ENCODE measurements at places on chromosomes 12 and 14.

DNA sequence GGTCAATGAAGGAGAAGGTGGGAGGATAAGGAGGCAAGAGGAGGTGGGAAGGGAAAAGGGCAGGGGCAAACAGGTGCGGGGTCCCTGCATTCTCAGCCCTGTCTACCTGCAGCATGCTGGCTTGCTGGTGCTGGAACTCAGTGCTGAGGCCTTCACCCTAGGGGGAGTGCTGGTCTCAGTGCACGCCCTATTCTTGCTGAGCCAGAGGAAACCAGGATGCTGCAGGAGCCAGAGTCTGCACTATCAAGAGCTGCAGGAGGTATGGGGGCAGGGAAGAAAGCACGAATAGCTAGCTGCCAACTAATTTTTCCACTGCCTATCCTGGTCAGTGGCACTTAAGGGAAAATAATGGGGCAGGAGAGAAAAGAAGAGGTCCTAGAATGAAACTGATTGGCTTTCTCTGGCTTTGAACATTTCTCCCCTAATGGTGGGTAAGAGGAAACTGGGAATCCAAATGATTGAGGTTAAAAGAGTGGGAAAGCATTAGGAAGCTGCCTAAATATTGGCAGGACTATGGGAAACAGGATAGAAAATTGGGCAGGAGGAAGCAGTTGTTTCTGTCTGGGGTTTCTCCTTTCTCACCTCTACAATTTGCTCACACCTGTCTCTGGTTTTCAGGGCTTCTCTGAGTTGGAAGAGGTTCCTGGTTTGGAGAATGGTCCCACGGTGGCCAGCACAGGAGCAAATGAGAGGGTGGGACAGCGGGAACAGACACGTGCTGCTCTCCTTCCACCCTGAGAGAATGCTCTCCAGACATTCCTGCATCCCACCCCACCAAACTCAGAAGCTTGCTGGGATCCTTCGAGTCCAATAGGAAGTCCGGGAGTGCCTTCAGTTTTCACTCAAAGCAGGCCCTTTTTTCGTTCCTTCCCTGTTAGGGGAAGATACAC lies 1.9 kb downstream of the TMEM253 start:
- no peak for DNase-seq

DNA sequence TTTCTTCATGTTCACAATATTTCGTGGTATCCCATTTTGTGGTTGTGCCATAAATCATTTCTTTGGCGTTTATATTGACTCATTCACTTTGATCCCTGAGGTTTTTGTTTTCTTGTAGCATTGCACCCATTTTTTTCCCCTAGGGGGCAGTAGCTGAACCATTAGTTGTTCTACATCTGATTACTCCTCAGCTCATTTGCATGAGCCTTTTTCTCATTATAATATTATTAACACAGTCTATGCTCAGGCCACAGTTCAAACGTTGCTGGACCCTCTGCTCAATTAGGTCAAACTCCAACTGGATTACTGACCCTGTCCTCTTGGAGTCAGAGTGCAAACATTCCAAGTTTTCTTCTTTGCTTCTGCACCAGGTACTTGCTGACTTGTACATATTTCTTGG lies 475.4 kb upstream of the SEL1L start:
- no peak for DNase-seq

- DNase-seq, result no peak
Observed at GRCh38 chr12:32125455-32126084, 18.9 kb downstream of the BICD1 start.

DNA sequence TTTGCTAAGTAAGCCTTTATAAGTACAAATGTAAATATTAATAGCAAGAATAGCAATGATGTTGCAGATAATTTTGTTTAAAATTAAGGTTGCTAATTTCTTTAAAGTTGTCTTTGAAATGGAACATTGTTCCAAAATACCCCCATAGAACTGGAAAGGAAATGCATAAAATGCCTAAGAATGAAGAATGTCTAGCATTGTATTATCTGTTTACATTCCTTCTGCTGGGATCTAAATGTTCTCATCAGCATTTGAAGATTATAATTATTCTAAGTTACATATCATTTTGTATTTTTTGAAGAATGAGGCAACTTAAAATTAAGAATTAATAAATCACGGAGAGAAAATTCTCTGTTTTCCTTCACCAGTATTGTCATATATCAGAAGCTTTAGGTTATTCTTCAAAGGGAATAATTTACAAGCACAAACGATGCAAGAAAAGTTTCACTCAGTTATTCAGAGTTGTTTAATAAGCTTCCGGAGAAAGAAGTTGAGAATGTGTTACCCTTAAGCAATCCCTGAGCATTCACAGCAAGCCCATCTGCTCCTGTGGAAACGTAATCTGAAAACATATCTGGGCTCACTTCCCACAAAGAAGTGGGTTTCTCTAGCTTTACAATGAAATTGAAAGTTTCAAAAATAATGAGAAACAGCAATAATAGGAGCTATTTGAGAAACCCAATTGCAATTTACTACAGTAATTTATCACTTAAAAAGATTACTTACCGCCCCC lies 21.3 kb downstream of the SLC6A15 start:
- DNase-seq, result no peak

DNA sequence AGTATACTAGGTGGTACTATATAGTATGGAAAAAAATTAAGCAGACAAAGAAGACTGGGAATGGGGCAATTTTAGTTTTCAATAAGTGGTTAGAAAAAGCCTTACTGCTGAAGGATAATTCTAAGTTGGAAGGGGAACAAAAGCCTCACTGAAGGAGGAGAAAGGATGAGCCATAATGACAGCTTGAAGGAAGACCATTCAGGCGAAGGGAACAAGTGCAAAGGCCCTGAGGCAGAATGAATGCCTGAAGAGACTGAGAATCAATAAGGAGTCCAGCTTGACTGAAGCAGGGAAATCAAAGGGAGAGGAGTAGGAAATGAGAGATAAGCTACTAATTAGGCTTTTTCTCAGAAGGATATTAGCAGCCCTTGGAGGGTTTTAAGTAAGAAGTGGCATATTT lies 28.5 kb downstream of the PPP1R13B start:
- DNase-seq, result no peak

Measured in CD4-positive, alpha-beta T cell treated with Interleukin-15 for 4 hours (primary cell).